ENCODE measurements at places on chromosomes 2 and 18.
A peak's percentile ranks its signal among the peaks of the same experiment; 100 is the strongest.

GRCh38 chr18:76468345-76469304 lies 26.4 kb downstream of the ZNF516 start:
- peak; percentile 40 for DNase-seq

- no peak for DNase-seq
These were observed 25.5 kb upstream of the GNAL start for GRCh38 chr18:11663439-11664029.

GRCh38 chr2:106540886-106541285 lies 53.7 kb downstream of the CD8B2 start:
- DNase-seq = no peak

GRCh38 chr2:215357660-215358059 lies 45.8 kb downstream of the ATIC start:
- peak; percentile 11 for DNase-seq

DNA sequence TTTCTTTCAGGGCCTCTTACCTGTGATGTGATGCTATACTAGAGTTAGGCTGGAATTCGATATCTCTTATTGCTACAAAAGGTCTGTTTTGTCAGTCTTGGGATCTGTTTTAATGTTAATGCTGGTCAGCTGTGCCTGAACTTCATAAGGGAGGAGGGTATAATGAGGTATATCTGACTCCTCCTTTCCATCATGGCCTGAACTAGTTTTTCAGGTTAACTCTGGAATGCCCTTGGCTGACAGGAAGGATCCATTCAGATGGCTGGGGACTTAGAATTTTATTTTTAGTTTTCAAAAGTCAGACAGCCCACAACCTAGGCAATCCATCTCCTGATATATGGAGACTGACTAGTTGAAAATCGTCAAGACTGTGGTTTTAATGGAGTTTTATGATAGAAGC lies 35.9 kb upstream of the TBC1D8 start:
- DNase-seq = no peak

- DNase-seq = no peak
These were observed 557.8 kb upstream of the LRATD1 start for GRCh38 chr2:14074691-14075090.

- peak; percentile 64 for DNase-seq
These were observed 21.2 kb upstream of the TET3 start for GRCh38 chr2:73963385-73964120.

DNA sequence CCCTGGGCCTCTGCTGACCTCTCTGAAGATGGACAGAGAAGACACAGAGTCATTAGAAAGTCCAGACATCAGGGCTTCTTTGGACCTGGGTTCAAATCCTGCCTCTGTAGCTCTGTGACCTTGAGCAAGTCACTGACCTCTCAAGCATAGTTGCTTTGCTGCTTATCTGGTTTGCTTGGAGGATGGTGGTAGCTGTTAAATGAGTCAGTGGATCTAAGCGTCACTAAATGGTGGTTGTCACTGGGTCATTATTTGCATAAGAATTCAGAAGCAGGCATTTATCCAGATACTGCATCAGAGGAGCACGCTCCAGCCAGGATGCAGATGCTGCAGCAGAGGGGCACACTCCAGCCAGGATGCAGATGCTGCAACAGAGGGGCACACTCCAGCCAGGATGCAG lies 229.2 kb downstream of the GLI2 start:
- no peak for DNase-seq

GRCh38 chr2:127091148-127091547 lies 15.8 kb downstream of the BIN1 start:
- no peak for DNase-seq

DNA sequence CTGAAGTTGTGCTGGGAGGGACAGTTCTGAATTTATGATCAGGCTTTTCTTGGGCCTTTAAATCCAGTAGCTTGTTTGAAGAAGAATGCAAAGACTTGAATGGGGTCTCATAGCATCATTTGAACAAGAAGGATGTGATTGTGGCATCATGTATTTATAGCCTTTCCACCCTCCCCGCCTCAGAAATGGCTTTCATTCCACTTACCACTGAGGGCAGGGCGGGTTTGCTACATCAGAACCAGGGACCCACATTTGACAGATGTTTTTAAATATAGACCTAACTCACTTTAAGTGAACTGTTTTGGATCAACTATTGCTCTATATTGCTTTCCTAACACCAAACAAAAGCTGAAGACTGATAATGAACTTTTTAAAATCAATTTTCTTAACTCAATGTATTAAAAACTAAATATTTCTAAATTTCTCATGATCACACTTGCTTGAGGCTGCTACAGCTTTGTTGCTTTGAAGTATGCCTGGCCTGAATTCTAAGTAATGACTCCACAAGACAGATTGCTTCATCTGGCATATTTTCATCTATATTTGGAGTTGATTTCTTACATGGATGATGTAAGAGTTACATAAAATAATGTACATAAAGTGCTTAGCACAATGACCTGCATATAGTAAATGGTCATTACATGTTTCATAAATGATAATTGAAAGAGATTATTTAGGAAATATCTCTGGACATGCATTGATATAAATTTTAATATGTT lies 1552.9 kb upstream of the SLC39A10 start:
- peak; percentile 32 for DNase-seq

DNA sequence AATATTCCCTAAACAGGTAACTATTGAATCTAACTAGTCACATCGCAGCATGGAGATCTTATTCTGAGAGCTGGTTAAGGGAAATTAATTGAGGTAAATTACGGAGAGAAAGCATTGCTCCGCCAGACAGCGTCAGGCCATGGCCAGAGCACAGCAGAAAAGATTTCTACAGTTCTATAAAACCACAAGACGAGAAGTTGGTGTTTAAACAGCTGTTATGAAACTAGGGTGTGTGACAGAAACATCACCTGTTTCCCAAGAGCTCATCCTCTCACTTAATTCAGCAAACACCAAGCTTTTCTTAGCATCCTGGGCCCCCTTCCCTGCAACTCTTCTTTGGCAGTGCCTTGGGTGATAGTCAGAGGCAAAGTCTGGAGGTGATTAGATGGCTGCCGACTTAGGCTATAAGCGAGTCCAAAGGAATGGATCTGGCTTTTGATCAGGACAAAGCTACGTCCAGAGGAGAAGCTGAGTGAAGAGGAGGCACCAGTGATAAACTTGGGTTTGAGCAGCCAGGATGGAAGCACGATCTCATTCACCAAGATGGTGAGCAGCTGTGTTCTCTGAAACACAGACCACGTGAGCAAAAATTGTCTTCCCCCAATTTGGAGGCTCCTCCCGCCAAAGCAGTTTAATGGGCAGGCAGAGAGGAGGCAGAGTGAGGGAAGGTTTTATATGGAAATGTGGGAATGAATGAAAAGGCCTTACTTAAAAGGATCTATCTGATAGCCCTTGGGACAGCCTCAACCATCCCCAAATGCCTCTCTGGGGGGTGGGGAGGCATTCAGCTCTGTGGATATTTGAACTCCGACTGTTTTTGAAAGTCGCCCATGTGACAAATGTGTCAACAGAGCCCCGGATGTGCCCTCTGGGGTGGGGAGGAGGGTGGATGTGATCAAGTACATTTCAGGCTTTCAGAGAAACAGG lies 57.8 kb downstream of the PKDCC start:
- DNase-seq = peak; percentile 91

GRCh38 chr18:25057491-25058050 lies 294.4 kb downstream of the ZNF521 start:
- DNase-seq = no peak

GRCh38 chr2:127486247-127487058 lies 39.8 kb downstream of the IWS1 start:
- peak; percentile 42 for DNase-seq

GRCh38 chr18:47531717-47532116 lies 280.3 kb upstream of the SKOR2 start:
- no peak for DNase-seq

- no peak for DNase-seq
These were observed 85.1 kb downstream of the BCL2 start for GRCh38 chr18:63234432-63234831.

GRCh38 chr2:146678516-146678915 lies 1166.3 kb upstream of the ACVR2A start:
- no peak for DNase-seq

DNA sequence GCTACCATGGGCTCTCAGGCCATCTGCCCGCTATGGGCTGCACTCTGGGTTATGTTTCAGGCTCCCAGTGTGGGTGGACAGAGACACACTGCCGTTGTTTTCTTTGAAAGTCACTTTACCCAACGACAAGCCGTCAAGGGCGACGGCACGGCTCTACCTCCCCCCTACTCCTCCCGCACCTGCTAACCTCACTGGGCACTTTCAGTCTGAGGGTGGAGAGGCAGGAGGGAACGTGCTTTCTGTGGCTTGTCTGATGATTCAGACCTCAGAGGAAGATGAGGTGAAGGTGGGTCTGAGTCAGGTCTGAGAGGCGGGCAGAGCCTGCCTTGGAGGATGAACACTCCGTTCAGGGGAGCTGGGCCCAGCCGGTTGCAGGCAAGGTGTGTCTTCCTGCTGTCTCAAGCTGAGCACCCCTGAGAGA lies 147.6 kb upstream of the HDAC4 start:
- no peak for DNase-seq

GRCh38 chr2:207107551-207107950 lies 58.2 kb downstream of the KLF7 start:
- DNase-seq = no peak

DNA sequence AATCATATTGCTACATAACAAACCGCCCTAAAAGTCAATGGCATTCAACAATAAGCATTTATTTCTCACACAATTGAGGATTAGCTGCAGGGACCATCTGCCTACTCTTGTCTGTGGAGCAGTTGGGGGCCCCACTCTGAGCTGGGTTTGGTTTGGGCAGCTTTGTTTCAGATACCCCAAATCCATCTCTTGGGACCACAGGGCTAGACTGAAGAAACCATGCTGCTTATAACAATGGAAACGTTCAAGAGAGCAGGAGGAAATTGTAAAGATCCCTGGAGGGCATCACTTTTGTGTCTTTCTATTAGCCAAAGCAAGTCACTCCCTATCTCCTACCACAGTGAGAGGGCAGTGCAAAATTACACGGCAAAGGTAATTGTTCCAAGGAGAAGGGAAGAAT lies 146.5 kb upstream of the MGAT5 start:
- DNase-seq = no peak

DNA sequence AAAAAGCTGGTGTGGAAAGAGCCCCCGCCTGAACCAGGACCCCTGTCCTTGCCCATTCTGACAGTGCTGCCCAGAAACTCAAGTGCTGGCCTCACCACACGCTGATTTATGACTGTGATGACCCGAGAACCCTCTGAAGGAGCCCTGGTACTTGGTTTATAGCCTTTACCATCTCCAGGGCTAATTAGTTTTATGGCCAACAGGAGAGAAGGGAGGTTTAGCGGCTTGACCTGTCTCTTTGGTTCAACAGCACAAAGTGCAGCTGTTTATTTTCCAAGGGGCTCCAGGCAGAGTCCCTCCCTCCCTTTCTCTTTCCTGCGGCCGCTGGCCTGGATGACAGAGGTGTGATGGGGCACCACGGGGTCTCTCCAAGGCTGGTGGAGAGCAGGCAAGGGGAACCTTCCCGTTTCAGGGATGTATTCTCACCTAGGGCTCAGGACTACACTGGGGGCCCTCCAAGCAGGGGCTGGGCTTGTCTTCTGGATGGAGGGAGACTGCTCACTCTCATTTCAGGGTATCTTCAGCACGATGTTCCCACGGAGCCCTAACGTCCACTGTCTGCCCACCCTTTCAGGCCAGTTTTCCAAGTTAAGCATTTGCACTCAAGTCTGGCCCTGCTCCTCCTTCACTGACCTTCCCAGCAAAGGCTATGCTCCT lies 174.2 kb upstream of the GLI2 start:
- no peak for DNase-seq

DNA sequence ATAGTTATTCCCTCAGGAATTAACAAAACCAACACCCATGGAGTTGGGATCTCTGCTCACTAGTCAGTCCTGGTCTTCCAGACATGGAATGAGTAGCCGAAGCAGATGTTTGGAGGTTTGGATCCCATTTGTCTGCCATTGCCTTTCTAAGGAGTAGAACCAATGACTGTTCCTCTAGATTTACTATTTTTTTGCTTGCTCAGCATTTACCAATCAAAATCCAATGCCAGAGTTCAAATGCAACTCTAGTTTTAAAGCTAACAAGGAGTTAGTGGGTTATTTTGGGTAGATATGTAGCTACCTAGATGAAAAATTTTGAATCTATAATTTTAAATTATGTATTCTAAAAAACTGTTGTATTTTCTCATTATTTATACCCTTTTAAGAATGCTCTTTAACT lies 62.6 kb downstream of the MALT1 start:
- no peak for DNase-seq

DNA sequence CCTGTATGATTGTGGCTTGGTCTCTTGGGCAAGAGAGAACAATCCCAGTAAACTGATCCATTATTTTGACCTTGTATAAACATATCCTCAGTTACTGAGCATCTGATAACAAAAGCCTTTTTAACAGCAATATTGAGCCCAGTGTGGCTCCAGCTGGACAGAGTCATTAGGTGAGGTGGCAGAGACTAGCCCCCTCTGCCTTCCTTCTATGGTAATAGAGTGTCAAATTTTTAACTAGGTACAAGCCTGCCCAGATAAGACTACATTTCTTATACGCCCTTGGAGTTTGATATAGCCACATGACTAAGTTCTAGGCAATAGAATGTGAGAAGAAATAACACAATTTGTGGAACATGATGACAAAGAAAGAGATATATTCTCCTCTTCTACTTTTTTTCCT lies 56.2 kb downstream of the HNMT start:
- DNase-seq = no peak

DNA sequence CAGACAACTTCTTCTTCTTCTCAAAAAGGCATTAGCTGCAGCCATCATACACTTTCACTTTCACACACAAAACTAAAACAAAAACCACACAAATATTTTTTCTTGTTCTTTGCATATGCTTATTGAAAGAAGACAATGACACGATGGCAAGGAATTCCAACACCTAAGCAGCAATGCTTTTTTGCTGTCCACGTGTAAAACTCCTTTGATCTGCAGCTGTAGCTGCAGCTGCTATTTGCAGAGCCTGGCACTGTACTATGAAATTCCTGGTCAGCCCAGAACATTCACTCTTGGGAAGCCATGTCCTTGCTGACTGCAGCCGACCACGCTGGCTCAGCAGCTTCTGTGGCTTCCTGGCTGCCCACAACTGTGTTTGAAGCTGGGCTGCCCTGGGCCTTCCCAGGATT lies 316.2 kb downstream of the CDH2 start:
- DNase-seq = no peak

- no peak for DNase-seq
These were observed 22.9 kb downstream of the ACVR1 start for GRCh38 chr2:157853211-157853610.

GRCh38 chr2:148512501-148512900 lies 132.1 kb upstream of the EPC2 start:
- DNase-seq = no peak

Measured in inflammatory macrophage treated with lipopolysaccharide for 4 hours (primary cell).